Hematopoietic multipotent progenitor cell treated with erythropoietin and hydrocortisone succinate and interleukin-3 and kit ligand, for 6 days (in vitro differentiated cells): ENCODE measurements at places on chromosomes 13 and 19.
A peak's percentile ranks its signal among the peaks of the same experiment; 100 is the strongest.

- DNase-seq = no peak
These were observed 9.0 kb downstream of the F2RL3 start for GRCh38 chr19:16897856-16898161.

- no peak for DNase-seq
These were observed 357.7 kb downstream of the LMO7 start for GRCh38 chr13:75993823-75994222.

DNA sequence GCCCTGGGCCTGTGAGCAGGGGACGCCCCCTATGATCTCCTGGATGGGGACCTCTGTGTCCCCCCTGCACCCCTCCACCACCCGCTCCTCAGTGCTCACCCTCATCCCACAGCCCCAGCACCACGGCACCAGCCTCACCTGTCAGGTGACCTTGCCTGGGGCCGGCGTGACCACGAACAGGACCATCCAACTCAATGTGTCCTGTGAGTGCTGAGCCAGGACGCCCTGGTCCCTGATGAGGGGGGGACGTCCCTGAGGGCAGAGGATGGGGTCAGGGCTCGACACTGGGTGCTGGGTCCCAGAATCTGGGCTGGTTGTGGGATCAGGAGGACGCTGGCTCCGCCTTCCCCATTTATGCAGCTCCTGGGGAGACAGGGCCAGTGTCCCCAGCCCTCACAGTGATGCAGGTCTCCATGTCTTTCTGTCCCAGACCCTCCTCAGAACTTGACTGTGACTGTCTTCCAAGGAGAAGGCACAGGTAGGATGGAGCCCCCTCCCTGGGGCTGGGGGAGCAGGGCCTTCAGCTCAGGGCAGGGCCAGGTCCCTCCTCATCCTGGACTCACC, 2.5 kb downstream of the SIGLEC7 start:
- no peak for DNase-seq

GRCh38 chr19:51511353-51511752, 9.8 kb upstream of the SIGLEC12 start:
- peak; percentile 55 for DNase-seq

GRCh38 chr19:12937093-12937926, 1.1 kb upstream of the CALR start:
- peak; percentile 94 for DNase-seq

DNA sequence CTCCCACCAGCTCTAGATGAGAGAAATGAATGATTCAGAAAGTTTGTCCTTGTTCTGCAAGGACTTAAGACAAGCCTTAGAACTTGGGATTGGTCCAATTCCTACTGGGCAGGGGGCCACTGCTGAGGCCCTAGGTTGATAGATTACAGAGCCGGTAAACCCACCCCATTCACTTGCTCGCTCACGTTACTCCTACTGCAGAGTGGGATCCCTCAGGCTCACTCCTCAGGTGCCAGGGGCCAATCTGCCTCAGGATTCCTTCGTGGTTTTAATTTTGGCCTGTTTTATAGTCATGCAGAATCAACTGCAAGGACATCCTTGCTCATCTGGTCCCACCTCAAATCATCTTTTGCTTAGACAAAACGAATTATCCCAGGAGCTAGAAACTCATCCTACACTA, 59.0 kb downstream of the SERP2 start:
- peak; percentile 26 for DNase-seq

GRCh38 chr19:15441317-15441716, 8.4 kb downstream of the WIZ start:
- DNase-seq = no peak

DNA sequence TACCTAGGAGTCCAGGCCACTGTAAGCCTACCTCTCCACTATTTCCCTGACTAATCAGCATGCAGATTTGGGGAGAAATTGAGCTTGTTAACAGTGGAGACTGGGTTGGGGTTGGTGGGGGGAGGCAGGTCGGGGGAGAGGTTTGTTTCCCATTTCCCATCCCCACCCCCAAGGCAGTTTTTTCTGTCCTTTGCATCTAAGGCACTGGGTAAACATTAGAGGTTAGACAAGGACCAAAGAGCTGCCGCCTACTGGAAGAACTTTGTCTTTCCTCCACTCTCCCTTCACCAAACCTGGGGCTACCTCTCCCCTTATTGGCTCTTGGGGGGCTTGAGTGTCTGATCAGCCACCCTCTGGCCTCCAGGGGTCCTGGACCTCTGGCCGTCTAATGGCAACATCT, 953 bp downstream of the KCNN4 start:
- DNase-seq = peak; percentile 76

DNA sequence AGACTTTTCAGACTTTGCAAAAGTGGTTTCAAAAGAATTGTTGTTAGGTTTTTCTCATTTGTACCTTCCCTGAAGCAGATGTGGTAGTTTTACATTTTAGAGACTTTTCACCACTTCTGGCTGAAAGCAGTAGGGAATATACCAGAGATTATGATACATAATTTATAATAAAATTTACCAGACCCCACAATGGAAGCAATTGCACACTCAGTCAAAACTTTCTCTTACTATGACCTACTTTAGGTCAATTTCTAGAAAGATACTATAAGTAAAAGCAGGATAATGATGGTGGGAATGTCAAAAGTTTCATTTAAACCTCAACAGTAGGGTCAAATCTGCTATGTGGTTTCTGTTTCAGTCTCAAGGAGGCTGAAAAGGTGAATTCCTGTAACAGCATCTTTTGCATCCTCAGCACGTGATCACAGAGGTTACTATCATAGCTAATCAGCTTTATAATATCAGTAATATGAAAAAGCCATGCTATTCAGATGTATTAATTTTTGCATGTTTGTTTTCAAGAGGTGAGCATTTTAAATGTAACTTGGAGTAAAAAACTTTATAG, 26.9 kb downstream of the PCCA start:
- DNase-seq = no peak

DNA sequence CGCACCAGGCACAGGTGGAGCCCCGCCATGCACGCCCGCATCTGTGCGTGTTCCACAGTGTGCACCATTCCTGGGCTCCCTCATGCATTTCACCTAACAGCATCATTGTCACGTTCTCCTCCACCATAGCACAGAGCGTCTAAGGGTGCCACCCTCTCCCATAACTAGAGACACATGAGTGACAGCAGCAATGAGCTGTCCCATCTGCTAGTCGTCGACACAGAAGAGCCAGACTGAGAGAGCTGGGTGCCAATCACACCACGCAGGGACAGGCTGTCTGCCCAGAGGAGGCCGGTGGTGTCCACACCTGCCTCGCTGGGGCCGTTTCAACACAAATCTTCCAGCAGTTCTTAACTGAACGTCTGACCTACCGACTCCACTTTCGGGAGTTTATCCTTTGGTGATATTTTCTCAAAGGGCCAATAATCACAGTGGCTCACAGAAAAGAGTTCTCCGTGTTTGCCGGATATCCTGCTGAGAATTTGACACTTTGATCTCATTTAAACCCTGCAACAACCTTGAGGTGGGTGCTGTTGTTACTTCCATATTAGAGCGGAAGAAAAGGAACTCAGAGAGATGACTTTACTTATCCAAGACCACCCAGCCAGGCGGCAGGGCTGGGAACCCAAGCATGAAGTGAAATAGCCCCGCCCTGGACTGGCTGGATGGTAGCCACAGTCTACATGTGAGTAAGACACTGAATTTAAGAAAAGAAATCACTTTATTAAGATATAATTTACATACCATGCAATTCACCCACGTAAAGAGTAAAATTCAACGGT, 16.2 kb downstream of the CLEC11A start:
- no peak for DNase-seq

DNA sequence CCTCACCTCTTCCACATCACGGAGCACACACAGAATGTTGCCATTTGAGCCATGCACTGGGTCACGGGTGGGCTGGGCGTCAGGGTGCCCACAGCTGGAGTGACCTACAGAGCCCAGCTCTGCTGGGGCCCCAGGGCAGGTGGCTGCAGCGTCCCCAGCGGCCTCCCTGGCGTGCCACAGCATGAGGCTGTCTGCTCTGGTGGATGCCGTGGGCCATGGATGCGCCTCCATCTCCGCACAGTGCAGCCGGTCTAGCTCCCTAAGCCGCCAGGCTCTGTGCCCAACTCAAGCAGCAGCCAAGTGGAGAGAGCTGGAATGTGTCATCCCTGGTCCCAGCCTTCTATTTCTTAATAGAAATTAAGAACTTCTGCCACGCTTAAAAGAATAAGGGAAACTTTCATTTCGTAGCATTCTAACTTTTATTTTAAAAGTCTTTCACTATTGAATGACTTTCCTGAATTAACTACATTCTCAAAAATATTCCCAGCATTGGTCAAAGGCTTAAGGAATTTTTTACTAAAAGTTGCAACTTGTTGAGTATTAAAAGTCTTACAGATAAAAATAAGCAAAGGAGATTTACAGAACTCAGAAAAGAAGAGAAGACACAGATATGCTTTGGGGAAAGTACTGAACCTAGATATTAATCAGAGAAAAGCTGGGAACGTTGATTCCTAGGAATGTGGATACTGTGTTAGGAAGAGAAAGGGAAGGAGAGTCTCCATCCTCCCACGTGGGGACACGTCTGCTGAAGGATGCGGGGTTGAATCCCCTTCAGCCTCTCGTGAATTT, 59.3 kb downstream of the ATP11A start:
- no peak for DNase-seq

DNA sequence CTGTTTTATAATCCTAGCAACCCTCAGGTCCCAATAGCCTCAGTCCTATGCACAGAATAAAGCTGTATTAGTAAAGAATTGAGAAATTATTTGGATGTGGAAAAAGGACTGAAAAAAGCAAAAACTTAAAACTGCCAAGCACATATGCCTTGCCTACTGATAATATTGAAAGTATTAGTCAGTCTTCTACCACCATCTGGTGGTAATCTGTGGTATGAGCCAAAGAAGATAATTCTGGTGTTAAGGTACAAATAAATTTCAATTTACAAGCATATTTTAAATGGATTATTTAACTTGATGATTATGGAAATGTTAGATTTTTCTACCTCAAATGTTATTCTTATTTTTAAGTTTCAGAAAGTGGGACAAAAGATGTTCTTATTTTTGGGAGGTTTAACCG, 460.3 kb upstream of the KLHL1 start:
- DNase-seq = peak; percentile 72

DNA sequence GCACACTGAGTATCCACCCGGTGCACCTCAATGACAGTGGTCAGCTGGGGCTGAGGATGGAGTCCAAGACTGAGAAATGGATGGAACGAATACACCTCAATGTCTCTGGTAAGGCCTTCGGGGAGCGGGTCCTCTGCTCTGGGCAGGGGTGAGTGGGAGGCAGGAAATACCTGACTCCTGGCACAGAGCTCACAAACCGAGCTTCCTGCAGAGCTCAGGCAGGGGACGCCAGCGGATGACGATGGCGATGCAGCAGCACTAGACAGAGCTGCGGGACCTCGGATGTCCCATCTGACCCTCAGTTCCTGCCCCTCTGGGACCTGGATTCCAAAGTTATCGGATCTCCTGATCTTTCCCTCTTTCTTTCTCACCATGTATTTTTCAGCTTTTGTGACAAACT, 3.8 kb downstream of the CD22 start:
- no peak for DNase-seq

- DNase-seq = no peak
These were observed 16.3 kb upstream of the TEX29 start for GRCh38 chr13:111304041-111304544.

- DNase-seq = no peak
These were observed 53.3 kb downstream of the MYO16 start for GRCh38 chr13:108682714-108683113.

DNA sequence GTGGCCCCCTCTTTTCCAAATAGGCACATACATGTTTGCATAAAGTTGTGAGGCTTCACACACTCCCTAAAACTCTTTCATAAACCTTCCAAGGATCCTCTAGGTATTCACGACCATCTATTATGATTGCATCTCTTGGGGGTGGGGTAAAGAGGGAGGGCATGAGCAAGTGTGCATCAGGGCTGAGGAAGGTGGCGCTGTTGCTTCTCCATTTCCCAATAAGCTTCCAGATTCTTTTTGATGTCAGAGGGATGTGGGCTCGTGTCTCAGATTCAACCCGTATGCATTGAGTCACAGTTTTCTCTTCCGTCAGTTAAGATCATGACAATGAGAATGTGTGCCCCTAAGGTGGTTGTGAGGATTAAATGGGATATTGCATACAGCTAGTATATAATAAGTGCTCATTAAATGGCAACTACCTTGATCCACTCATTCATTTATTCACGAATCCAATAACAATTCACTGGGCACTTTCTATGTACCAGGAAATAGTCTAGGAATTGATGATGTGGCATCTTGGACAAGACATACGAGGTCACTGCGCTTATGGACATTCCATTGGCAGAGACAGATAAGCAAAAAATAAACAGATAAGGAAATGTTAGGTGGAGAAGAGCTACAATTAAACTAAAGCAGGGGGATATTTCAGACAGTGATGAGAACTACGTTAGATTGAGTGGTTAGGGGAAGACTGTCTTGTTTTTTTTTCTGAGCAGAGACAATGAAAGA, 10.3 kb downstream of the CYP2B6 start:
- peak; percentile 7 for DNase-seq

DNA sequence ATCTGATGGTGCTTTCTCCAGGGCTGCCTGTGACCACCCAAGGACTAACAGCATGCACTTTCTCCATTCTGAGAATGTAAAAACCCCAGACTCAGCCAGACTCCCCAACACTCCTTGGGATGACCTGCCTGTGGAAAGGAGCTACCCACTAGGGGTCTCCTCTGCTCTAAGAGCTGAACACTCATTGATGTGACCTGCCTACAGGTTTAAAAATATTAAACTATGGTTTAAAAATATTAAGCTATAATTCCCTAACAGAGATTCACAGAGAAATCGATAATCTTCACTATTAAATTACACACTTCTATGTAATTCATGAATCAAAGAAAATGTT, 696.2 kb upstream of the SLITRK5 start:
- no peak for DNase-seq

DNA sequence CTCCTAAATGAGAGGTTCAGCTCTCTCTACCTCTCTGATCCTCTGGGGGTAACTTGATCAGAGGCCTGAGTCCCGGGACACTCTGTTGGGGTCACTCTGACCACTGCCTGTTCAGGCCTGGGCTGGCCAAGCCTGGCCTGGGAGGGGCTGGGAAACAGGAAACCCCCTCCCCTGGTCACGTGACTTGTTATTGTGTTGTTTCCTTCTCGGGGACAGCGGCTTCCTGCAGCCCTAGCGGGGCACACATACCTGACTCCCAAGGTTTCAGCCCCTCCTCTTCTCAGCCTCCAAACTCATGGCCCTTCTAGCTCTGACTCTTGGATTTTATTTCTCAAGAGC, at the start of gene USHBP1:
Gene USHBP1 (minus strand): TSS at position 105 of the 339 bp plus-strand sequence. CDS start 446 bp downstream, outside the sequence.
- DNase-seq = no peak

- no peak for DNase-seq
These were observed 50.4 kb downstream of the GPR12 start for GRCh38 chr13:26710166-26710565.
